ENCODE measurements at places on chromosomes 7 and 10. TPM values are rescaled to one million over a fixed set of nuclear protein-coding genes. Genes with fewer than 3 reads are reported as not detected.

GRCh38 chr7:114414156-114415063 lies at the start of gene FOXP2:
FOXP2 (plus strand) TSS chr7:114414815; CDS start chr7:114426512, 11,697 bp downstream.
- DNase-seq = no peak

RNF32 gene
- polyA plus RNA-seq = 2.3 TPM

ANKRD22 gene
- polyA plus RNA-seq = 0.15 TPM

GRCh38 chr10:22429981-22430421 lies 84.7 kb downstream of the SPAG6 start:
- no peak for DNase-seq

DNA sequence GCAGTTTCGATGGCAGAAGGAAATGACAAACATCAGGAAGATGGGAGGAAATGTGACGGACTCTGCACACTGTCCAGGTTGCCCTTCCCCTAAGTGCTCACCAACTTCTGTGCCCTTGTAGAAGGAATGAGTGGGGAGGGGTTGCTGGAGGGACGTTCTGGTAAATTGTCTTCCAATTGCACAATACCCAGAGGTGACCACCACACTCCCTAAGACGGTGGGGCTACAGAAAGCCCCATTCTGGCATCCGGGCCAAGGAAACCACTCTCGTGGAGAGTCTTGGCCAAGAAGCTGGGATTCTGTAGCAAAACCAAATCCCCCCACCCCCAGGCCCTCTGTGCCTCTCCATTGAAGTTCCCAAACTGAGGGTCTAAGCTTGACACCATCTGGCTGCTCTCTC lies 37.1 kb downstream of the ZMIZ1 start:
- no peak for DNase-seq

DNA sequence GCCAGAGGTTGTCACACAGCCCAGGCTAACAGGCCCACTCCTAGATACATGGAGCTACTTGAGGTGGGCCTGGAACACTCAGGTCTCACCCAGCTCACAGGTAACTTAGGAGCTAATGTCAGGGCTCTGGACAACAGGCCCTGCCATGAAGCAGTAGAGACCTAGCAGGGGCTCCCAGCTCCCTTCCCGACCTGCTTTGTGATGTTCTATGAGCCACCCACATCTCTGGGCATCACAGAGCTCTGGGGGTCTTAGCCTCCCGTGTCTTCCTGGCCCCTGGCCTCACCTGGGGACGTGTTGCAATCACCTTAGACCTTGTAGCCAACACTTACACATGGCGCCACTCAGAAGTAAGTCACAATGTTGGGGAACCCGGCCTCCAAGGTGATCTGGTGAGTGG lies 12.4 kb downstream of the WDFY4 start:
- DNase-seq = no peak

DNA sequence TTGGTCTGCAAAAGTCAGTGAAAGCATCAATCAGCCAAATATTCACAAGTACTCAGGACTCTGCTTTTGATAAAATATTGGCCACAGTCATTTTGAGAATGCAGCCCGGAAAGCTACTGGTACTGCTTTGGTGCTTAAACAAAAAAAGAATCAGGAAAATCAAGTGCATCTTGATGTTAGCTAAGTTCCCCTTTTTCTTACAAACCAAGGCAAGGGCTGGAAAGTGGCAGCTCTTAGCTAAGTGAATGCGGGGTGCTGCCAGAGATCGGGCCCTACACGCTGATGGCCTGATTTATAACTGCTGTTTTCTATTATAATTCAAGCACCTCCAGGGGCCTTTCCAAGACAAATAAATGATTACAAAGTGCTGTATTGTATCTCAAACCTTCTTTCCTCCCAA lies 136.8 kb upstream of the MGMT start:
- DNase-seq = no peak

All from SK-N-SH (cell line).